ENCODE measurements at places on chromosomes 2 and 18. TPM values are rescaled to one million over a fixed set of nuclear protein-coding genes. Genes with fewer than 3 reads are reported as not detected.

DNA sequence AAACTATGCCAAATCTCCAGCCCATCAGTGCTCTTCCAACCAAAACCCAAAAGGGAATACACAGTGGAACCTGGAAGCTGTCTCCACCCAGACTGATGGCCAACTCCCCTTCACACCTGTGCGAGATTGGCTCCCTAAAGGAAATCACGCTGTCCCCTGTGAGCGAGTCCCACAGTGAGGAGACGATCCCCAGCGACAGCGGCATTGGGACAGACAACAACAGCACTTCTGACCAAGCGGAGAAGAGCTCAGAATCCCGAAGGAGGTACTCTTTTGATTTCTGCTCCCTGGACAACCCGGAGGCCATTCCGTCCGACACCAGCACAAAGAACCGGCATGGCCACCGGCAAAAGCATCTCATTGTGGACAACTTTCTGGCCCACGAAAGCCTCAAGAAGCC, 271.1 kb downstream of the SETBP1 start:
- DNase-seq = no peak

GRCh38 chr18:48675912-48676311, 137.1 kb downstream of the CTIF start:
- DNase-seq = no peak

DNA sequence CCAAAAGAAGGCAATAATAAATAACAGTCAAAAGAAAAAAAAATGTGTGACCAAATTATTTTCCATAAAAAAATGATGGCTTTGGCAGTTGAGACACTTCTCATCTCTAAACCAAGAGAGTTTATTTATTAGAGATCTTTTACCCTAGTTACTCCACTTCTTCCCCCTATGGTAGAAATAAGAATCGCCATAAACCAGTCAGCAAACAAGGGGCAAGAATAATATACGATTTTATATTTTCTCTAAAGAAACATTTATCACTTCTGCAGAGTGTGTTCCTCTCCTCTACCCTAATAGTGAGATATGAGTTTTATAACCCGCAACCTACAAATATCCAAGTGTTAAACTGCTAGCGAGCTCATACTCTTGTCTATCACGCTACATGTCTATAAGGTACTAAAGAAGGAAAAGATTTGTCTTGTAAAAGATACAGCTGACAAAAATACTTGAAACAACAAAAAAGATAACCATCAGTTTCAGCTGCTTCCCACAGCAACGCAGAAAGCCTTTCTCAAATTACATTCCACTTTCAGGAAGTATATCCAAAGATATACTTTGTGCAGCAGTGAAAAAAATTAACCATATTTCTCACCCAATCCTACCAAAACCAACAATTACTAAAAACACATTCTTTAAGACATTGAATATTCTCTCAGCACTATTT, 2.3 kb downstream of the RNF103 start:
- DNase-seq = peak; percentile 24

GRCh38 chr2:242052421-242052820, 182.9 kb downstream of the RTP5 start:
- DNase-seq = no peak

GRCh38 chr2:105617631-105618350, 126.9 kb upstream of the NCK2 start:
- DNase-seq = no peak

GRCh38 chr2:157838442-157839161, 37.5 kb downstream of the ACVR1 start:
- DNase-seq = peak; percentile 94

DNA sequence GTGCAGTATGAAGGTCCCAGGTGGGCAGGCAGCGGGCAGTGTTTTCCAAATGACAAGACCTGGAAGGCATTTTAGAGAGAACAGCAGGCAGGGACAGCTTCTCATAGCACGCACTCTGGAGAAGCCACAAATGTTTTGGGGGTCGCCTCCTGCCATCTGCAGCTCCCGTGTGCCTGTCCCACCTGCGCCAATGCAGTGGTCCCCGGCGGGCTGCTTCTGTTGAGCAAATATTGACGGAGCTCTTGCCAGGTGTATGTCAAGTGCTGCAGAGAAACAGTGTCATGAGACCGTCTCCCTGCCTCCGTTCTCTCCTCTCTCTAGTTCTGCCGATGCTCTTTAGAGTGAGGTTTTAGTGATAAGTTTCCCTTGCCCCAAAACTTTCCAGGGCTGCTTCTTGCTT, 174.8 kb downstream of the LDLRAD4 start:
- DNase-seq = no peak

DNA sequence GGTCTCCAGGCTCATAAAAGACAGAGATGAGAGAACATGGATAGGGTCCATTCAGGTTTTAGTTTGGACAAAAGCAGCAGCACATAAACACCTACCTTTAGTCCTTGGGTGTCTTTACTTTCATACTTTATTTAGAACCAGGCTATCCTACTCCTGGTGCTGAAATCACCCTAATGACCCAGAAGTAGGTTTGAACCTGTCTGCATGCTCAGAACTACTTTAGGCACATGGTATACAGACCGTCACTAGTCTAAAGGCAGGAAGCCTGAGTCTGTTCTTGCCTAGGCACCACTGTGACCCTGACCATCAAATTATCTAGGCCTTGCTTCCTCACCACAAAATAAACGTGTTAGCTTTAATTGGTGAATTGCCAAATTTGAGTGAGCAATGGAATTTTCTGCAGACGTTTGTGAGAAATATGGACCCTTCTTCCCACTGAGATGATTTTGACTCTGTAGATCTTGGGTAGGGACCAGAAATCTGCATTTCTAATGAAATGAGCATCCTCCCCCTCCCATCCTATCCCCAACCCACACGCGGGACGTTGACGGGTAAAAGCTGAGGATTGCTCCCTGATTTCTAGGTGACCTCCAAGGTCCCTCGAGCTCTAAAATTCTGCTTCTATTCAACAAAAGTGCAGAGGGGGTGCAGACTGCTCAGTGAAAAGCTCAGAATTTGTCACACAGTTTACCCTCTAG, 75.1 kb downstream of the PLEKHM3 start:
- no peak for DNase-seq

DNA sequence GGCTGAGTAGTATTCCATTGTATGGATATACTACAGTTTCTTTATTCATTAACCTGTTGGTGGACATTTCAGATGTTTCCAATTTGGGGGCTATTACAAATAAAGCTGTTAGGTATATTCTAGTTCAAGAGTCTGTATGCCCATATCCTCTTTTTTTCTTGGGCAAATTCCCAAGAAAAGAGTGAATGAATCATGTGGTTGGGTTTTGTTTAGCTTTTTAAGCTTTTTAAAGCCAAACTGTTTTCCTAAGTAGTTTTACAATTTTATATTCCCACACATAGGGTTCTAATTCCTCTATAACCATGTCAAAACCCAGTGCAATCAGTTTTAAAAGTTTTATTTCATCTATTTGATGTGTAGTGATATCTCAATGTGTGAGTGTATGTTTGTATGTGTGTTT, 44.9 kb upstream of the BAZ2B start:
- DNase-seq = no peak

DNA sequence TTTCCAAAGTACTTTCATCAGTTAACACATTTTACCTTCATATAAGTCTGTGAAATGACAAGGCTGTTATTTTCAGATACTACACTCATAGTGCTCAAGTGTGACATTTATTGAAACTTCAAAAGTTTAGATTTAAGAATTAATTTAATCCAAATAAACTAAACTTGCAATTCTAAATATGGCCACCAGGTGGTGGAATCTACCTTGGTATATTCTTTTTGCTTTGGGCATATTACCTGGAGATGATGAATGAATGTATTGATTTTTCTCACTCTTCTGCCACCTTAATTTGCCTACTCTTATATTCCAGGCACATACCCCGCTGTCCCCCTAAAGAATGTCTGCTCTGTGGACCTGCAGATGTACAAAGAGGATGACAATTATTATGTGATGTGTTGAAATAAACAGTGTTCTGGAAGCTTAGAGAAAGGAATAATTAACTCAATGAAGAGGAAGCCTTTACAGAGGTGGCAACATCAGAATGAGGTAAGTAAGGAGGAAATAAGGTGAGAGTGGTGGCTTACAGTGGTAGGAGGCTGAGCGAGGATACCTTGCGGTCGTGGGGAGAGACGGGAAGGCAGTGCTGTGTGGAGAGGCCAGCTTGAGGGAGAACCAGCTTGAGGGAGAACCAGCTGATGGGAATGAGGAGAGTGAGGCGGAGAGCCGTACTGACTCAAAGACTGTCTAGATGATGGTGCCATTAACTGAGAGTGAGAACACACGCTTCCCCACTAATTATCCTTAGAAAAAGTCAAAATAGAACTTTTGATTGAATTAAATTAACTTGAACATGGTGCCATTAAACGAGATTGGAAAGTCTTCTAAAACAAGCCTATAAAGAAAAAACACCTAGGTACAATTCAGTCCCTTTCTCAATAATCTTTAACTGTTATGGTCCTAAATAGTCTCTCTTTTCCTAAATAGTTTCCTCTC, 179.5 kb downstream of the CELF4 start:
- DNase-seq = no peak

DNA sequence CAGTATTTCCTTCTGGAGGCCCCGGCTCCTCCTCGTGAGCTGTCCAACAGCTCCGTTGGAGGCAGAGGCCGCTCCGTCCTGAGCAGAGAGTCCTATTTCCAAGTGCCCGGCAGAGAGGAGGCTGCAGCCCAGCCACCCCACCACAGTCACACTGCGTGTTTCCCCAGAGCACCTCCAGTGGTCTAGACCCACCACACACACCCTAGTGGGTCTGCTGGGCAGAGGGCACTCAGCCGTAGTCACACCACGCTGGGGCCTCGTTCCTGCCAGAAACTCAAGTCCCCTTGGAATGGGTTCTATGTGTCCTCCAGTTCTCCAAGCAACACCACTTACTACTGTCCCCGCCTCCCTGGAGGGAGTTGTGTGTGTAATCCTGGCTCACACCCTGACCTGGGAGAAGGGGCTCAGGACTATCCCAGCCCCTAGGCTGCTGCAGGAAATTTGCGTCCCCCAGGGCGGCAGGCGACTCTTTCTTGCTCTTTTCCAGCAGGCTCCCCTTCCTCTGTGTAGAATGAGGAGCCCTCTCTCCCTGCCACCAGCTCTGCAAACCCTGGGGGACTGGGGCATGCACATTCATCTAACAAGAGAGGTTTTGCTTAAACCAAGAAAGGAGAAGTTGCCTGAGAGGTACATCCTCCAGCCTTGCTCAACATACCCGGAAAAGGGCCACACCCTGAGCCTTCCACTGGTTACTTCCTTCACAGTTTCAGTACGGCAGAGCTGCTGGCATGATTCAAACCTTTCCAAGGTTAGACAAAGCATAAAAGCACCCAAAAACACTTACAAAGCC, 114.1 kb downstream of the NDUFA10 start:
- peak; percentile 48 for DNase-seq

DNA sequence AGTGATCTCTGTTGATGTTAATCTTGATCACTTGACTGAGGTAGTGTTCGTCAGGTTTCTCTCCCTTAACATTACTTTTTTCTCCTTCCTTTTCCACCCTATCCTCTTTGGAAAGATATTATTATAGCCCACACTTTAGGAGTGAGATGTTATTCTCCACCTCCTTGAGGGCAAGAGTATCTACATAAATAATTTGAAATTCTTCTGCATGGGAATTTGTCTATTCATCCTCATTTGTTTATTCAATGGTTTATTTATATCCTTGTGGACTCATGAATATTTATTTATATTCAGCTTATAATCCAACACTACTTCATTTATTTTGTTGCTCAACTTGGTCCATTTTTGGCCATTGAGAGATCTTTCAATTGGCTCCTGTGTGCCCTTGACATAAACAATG, 750.4 kb downstream of the EPHA4 start:
- no peak for DNase-seq

DNA sequence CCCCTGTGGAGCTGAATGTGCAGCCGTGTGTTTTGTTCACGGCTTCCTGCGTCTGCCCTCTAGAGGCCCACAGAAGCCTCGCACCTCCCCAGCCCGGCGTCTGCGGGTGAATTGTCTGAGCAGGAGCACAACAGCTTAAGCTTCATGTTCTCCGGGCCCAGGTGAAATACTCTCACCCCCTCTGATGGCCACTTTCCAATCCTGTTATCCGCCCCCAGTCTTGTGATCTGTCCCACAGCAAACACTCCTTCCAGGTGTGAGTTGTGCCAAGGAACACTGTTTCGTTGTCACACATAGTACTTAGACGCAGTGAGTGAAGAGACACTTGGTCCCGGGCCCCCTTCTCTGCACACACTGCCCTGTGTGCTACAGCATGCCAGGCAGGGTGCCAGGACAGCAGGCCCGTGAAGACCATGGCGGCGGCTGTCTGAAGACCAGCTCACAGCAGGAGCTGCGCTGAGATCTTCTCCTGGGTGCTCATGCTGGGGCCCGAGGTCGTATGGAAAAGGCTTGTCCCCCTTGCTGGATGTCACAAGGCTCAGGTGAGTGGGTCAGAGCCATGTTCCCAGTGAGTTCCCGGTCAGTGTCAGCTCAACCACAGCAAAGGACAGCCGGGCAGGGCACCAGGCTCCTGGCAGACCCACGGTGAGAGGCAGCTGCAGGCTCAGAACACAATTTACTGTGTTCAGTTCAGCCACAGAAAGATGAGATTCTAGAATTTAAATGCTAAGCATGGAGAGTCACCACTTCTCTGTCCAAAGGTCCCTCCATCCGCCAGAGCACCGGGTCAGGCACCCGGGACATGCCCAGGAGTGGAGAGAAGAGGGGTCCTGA, 6.8 kb upstream of the PXDN start:
- peak; percentile 84 for DNase-seq

The RESP18 gene
- not detected for polyA plus RNA-seq

The PER2 gene
- 6.5 TPM for polyA plus RNA-seq

Measured in muscle of leg (tissue), 16 donors.